T-helper 2 cell treated with Interferon-gamma antibody and Interleukin-4, amounts not matched to agents 5 μg/mL and 100 μg/mL, for 36 hours (primary cell): ENCODE measurements at places on chromosomes 12 and 14.

GRCh38 chr12:132354982-132355680, 25.7 kb upstream of the GALNT9 start:
- no peak overlapping the region for H3K27ac ChIP-seq
- no peaks in the 10 kb centered on the region for H3K27me3 ChIP-seq
- DNase-seq, result no peak
- H3K36me3 ChIP-seq, result no peaks in the 10 kb centered on the region
- no peak overlapping the region for H3K4me3 ChIP-seq

GRCh38 chr12:25155022-25155576, 39.9 kb downstream of the DNAI7 start:
- H3K27me3 ChIP-seq, result peaks cover 8% of the 10 kb centered on the region
- no peak for DNase-seq
- no peak overlapping the region for H3K27ac ChIP-seq
- no peaks in the 10 kb centered on the region for H3K36me3 ChIP-seq
- H3K4me1 ChIP-seq, result peaks cover 2% of the 10 kb centered on the region
- no peak overlapping the region for H3K4me3 ChIP-seq

GRCh38 chr14:65251213-65251612, 148.9 kb upstream of the MAX start:
- H3K27ac ChIP-seq, result no peak overlapping the region
- peaks cover 16% of the 10 kb centered on the region for H3K4me1 ChIP-seq
- no peaks in the 10 kb centered on the region for H3K27me3 ChIP-seq
- no peaks in the 10 kb centered on the region for H3K36me3 ChIP-seq
- H3K4me3 ChIP-seq, result no peak overlapping the region

DNA sequence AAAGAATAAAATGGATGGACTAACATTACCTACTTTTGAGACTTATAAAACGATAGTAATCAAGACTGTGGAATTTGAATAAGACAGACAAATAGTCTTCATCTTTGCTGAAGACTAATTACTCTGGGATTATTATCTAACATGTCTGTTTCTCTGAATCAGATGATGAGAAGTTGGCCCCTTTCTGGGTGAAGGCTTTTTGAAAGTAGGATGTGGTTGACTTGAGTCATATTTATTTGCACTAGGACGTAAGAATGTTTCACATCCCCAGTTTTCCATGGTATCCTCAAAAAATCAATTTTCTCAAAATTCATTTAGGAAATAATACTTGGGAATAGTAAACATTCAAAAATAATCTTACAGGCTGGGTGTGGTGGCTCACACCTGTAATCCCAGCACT, 31.8 kb downstream of the PKP2 start:
- no peak for DNase-seq
- no peak overlapping the region for H3K27ac ChIP-seq
- no peaks in the 10 kb centered on the region for H3K4me1 ChIP-seq
- no peak overlapping the region for H3K4me3 ChIP-seq
- H3K36me3 ChIP-seq, result no peaks in the 10 kb centered on the region
- H3K27me3 ChIP-seq, result no peaks in the 10 kb centered on the region

DNA sequence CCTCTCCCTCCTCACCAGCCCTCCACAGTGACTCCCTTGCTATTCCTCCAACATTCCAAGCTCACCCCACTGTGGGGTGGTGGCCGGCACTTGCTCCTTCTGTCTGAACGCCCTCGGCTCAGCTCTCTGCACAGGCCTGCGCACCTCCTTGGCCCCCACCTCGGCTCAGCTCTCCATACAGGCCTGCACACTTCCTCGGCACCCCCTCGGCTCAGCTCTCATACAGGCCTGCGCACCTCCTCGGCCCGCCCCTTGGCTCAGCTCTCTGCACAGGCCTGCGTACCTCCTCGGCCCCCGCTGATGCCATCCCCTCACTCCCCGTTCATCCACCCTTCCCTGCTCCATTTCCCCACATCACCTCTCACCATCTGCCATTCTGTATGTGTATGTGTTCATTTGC, 332.7 kb upstream of the FKBP4 start:
- DNase-seq, result no peak
- H3K27me3 ChIP-seq, result peaks cover 3% of the 10 kb centered on the region
- H3K4me3 ChIP-seq, result no peak overlapping the region
- no peak overlapping the region for H3K27ac ChIP-seq
- H3K4me1 ChIP-seq, result peaks cover 4% of the 10 kb centered on the region
- H3K36me3 ChIP-seq, result no peaks in the 10 kb centered on the region

- H3K4me3 ChIP-seq, result no peak overlapping the region
- peak overlapping the region; percentile 9 for H3K27ac ChIP-seq
- H3K27me3 ChIP-seq, result no peaks in the 10 kb centered on the region
- peaks cover 50% of the 10 kb centered on the region for H3K4me1 ChIP-seq
- peak; percentile 49 for DNase-seq
- H3K36me3 ChIP-seq, result peaks cover 1% of the 10 kb centered on the region
Measured at GRCh38 chr12:47837190-47838171, 17.8 kb upstream of the HDAC7 start.

GRCh38 chr12:131647667-131648066, 63.2 kb upstream of the SFSWAP start:
- no peak overlapping the region for H3K4me3 ChIP-seq
- DNase-seq, result no peak
- H3K27ac ChIP-seq, result no peak overlapping the region
- no peaks in the 10 kb centered on the region for H3K4me1 ChIP-seq

GRCh38 chr12:10965476-10965875, 21.2 kb downstream of the TAS2R50 start:
- no peak overlapping the region for H3K4me3 ChIP-seq
- peaks cover 2% of the 10 kb centered on the region for H3K4me1 ChIP-seq
- no peak overlapping the region for H3K27ac ChIP-seq
- H3K36me3 ChIP-seq, result peaks cover 1% of the 10 kb centered on the region
- DNase-seq, result no peak

GRCh38 chr12:108802101-108802961, 55.1 kb downstream of the SSH1 start:
- no peaks in the 10 kb centered on the region for H3K27me3 ChIP-seq
- H3K36me3 ChIP-seq, result peaks cover 25% of the 10 kb centered on the region
- no peak overlapping the region for H3K4me3 ChIP-seq
- no peak for DNase-seq
- peaks cover 2% of the 10 kb centered on the region for H3K4me1 ChIP-seq
- no peak overlapping the region for H3K27ac ChIP-seq

- peaks cover 32% of the 10 kb centered on the region for H3K4me1 ChIP-seq
- no peaks in the 10 kb centered on the region for H3K27me3 ChIP-seq
- no peak for DNase-seq
- H3K4me3 ChIP-seq, result no peak overlapping the region
Measured at GRCh38 chr12:47237751-47238211, 158.0 kb upstream of the AMIGO2 start.

DNA sequence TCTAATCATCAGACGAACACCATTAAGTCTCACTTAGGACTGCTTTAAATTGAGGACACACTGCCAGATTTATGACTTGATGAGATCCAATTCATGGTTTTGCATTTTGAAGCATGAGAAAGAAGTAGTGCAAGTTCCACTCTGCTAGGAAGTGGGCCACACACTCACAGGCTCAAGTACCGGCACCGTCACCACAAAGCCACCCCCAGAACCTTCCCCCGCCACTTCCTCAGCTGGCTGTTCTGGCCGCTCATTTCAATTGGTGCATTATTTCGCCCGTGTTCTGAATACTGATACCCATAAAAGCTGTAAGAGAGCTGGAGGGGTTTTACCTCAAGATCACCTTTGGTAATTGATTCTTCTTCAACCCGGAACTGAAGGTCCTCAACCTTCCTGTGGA, 70.1 kb downstream of the CLIP1 start:
- H3K4me3 ChIP-seq, result no peak overlapping the region
- H3K27ac ChIP-seq, result no peak overlapping the region
- DNase-seq, result no peak
- peaks cover 7% of the 10 kb centered on the region for H3K4me1 ChIP-seq
- H3K27me3 ChIP-seq, result no peaks in the 10 kb centered on the region

DNA sequence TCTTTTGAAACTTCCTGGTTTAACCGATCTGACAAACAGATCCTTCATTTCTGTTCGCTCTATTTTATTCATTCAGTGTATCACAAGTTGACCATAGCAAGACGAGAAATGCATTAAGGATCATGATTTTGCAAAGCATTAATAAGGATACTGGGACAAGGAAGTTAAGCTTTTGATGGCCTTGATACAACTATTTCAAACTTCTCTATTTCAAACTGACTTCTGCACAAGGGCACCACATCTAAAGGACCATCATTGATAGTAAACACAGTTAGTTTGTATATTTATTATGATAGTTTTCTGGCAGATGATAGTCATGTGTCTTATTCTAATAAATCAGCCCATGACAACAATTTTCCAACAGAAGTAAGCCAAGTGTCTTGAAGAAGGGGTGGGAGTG, 25.8 kb upstream of the PLXNC1 start:
- H3K36me3 ChIP-seq, result peaks cover 3% of the 10 kb centered on the region
- H3K4me3 ChIP-seq, result no peak overlapping the region
- no peak overlapping the region for H3K27ac ChIP-seq
- H3K4me1 ChIP-seq, result peaks cover 52% of the 10 kb centered on the region
- DNase-seq, result no peak

GRCh38 chr14:106792543-106792942, 1266.2 kb downstream of the TMEM121 start:
- H3K36me3 ChIP-seq, result no peaks in the 10 kb centered on the region
- no peak overlapping the region for H3K4me3 ChIP-seq
- no peak overlapping the region for H3K27ac ChIP-seq
- H3K27me3 ChIP-seq, result peaks cover 37% of the 10 kb centered on the region
- peaks cover 9% of the 10 kb centered on the region for H3K4me1 ChIP-seq

GRCh38 chr12:106883426-106883825, 72.3 kb upstream of the TMEM263 start:
- H3K27me3 ChIP-seq, result no peaks in the 10 kb centered on the region
- H3K4me1 ChIP-seq, result no peaks in the 10 kb centered on the region
- no peak overlapping the region for H3K27ac ChIP-seq

- H3K27ac ChIP-seq, result no peak overlapping the region
- no peak overlapping the region for H3K4me3 ChIP-seq
- H3K36me3 ChIP-seq, result no peaks in the 10 kb centered on the region
- peaks cover 2% of the 10 kb centered on the region for H3K4me1 ChIP-seq
- peaks cover 4% of the 10 kb centered on the region for H3K27me3 ChIP-seq
Measured at GRCh38 chr12:98002887-98003493, 512.4 kb upstream of the TMPO start.

- H3K4me1 ChIP-seq, result peaks cover 12% of the 10 kb centered on the region
- no peaks in the 10 kb centered on the region for H3K36me3 ChIP-seq
- peak overlapping the region; percentile 3 for H3K4me3 ChIP-seq
Measured at GRCh38 chr12:7937833-7938506, 2.0 kb upstream of the SLC2A3 start.

- H3K27me3 ChIP-seq, result peaks cover 26% of the 10 kb centered on the region
- no peak overlapping the region for H3K4me3 ChIP-seq
- DNase-seq, result no peak
- H3K4me1 ChIP-seq, result no peaks in the 10 kb centered on the region
- no peak overlapping the region for H3K27ac ChIP-seq
- H3K36me3 ChIP-seq, result no peaks in the 10 kb centered on the region
Measured at GRCh38 chr12:109731231-109731731, 17.7 kb downstream of the FAM222A start.

GRCh38 chr12:94269316-94269999, 121.1 kb downstream of the PLXNC1 start:
- H3K27me3 ChIP-seq, result no peaks in the 10 kb centered on the region
- H3K27ac ChIP-seq, result peak overlapping the region; percentile 60
- peaks cover 64% of the 10 kb centered on the region for H3K36me3 ChIP-seq

DNA sequence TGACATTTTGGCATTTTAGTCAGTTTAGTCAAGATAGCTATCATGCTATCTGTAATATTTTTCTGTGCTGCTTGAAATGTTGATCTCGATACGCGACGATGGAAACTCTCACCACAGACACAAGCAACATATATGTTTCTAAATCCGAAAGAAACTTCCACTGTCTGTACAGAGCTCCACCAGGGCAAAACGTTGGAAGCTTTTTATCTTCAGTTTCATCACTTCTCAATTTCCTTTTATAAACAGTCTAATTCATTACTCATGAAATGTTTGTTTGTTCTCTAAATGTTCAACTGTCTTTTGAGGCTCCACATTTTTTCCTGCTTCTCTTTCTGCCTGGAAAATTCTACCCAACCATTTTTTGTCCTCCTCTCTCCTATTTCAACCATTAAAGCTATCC, 737.6 kb downstream of the SLC16A7 start:
- DNase-seq, result no peak
- H3K4me1 ChIP-seq, result no peaks in the 10 kb centered on the region

DNA sequence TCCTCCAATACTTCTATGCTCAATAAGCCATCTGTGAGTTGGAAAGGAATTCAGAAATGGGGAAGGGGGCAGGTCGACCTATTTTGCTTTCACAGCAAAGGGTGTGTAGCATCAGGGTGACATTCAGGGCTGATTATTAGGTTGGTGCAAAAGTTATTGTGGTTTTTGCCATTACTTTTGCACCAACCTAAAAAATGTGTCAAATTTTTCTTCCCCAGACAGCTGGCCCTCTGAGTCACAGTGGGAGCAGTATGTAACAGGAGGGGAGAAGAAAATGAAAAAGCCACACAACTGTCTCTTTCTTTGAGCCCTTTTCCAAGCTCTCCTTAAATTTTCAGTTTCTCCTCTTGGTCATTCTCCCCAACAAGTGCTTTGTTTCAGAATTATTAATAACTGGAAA, 47.1 kb upstream of the GZMB start:
- H3K4me3 ChIP-seq, result no peak overlapping the region
- DNase-seq, result no peak
- peaks cover 5% of the 10 kb centered on the region for H3K36me3 ChIP-seq
- peaks cover 46% of the 10 kb centered on the region for H3K4me1 ChIP-seq
- no peaks in the 10 kb centered on the region for H3K27me3 ChIP-seq

GRCh38 chr14:61471297-61472005, 150.1 kb downstream of the PRKCH start:
- peaks cover 65% of the 10 kb centered on the region for H3K36me3 ChIP-seq
- peak overlapping the region; percentile 84 for H3K4me3 ChIP-seq
- peak overlapping the region; percentile 82 for H3K27ac ChIP-seq
- H3K27me3 ChIP-seq, result no peaks in the 10 kb centered on the region
- DNase-seq, result no peak

DNA sequence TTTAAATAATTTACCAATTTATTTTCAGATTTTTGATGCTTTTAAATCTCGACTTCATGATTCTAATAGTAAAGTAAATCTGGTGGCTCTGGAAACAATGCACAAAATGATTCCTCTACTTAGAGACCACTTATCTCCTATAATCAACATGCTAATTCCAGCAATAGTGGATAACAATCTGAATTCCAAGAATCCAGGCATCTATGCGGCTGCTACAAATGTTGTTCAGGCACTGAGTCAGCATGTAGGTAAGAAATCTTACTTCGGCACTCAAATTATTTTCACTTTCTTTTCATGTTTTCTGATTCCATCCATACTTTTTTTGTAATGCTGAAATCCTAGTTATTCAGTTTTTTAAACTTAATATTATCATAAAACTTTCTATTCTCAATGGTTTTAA, 15.5 kb upstream of the PRPF39 start:
- H3K27me3 ChIP-seq, result no peaks in the 10 kb centered on the region
- peaks cover 6% of the 10 kb centered on the region for H3K36me3 ChIP-seq
- H3K4me1 ChIP-seq, result peaks cover 13% of the 10 kb centered on the region
- no peak overlapping the region for H3K4me3 ChIP-seq
- no peak for DNase-seq
